GM13976 (cell line): ENCODE measurements at places on chromosomes 11 and 22.
A peak's percentile ranks its signal among the peaks of the same experiment; 100 is the strongest.

DNA sequence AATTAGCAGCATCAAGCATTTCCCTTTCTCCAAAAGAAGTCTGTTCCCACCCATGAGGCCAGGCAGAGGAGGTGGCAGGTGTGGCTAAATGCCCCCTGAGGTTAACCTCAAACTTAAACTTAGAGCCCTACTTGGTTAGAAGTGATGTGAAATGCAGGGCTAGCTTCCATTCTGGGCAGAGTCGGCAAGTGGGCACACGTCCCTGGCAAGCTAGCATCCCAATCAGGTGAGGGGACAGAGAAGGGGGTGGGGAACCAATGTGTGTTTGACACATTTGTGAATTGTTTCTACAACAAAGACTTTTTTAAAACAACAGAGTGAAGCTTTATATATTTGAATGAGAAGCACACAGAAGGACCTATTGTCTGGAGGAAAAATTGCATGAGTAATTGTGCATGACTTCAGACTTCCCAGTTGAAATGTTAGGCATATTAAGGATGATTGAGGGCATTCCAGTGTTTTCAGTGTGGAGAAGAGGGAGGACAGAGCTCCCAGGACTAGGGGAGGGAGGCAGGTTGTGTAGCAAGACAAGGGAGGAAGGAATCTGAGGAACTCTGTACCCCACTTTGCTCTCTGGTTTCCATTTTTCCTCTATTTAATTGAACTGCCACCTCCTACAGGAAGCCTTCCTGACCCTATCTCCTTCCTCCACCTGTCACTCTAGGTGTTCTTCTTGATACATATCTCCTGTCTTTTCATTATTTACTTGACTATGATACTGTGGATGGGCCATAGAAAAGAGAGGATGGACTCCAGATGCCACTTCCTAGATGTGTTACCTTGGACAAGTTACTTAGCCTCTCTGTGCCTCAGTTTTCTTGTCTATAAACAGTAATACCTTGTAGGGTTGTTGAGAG is 83.3 kb upstream of the PICALM start:
- no peak for DNase-seq

- DNase-seq = no peak
Measured at GRCh38 chr11:75815345-75816168, 547 bp downstream of the UVRAG start.

DNA sequence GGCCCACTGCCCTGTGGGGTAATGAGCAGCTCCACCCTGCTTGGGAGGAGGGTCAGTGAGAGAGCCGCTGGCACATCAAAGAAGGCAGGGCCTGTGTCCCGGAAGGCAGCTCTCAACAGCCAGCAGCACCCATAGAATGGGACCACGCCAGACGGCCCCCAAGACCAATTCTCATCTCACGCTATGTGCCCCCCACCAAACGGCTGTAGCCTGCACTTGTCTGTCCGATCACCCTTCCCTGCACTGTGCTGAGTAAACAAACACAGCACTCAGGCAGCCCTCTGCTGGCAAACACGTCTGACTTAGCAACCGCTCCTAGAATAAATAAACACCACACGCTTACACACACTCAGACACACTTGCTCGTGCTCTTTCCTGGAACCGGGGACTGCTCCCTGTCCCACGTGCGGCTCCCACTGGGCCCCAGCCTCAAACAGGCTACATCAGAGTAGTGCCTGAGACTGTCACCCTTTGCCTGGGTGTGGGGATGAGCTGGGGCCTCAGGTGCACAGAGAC is 53.2 kb upstream of the CDON start:
- DNase-seq = no peak

GRCh38 chr22:25334162-25334490 is 114.7 kb downstream of the CRYBB2 start:
- peak; percentile 63 for DNase-seq

- DNase-seq = no peak
Measured at GRCh38 chr22:49040111-49040510, 787.6 kb downstream of the BRD1 start.

DNA sequence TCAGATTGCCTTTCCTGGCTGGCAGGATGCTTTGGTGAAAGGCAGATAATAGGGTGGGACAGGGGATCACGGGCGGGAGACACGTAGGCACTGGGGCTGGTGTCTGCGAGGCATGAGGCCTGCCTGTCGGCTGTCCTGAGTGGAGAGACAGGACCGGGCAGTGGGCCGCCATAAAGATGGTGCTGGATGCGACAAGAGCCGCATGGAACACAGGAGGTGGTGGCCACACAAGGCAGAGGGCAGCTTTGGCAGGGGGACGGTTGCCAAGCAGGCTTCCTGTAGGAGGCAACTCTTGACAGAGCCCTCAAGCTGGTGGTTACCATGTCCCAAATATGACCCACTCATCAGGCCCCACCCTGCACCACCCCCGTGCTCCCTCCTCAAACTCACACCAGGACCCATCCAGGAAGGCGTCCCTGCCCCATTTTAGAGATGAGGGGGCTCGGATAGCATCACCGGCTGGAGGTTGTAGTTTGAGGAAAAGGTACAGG is 4.9 kb upstream of the PPARA start:
- DNase-seq = no peak

GRCh38 chr11:46149826-46150225 is 28.6 kb upstream of the PHF21A start:
- DNase-seq = no peak

DNA sequence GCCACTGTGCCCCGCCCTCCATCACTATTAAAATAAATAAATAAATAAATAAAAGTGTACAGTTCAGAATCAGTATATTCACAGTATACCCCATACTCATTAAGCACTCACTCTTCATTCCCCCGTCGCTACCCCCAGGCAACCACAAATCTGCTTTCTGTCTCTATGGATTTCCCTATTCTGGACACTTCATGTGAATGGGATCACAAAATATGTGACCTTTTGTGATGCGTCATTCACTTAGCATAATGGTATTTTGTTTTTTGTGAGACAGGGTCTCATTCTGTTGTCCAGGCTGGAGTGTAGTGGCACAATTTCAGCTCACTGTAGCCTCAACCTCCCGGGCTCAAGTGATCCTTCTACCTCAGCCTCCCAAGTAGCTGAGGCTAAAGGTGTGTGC is 52.8 kb downstream of the RBX1 start:
- DNase-seq = no peak

DNA sequence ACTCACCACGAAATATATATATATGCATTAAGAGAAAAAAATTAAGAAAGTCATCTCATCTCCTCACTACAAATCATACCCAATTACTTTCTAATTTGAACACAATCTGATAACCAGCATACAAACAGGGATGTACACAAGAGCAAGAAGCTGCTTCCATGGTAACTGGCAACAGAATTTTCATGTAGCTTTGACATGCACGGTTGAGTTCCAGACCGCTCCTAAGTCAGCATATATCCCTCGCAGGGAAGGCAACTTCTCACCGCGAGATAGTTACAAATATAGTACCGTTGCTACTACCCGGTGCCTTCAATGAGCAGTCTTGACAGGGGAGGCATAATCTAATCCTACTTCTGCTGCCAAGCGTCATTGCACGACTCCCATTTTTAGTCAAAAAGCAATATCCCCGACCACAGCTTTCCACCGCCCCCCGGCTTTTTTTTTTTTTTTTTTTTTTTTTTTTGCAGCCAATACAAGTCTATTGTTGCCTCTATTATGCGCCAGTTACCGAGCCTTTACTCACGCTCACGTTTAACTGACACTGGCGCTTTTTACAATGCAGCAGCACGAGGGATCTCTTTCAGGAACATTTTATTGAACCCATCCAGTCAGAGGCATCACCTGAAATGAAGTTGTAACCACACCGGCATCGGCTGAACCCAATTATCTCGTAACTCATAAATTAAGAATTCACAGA is 2.2 kb downstream of the CADM1 start:
- DNase-seq = peak; percentile 13

GRCh38 chr22:45636683-45637082 is 35.0 kb upstream of the ATXN10 start:
- no peak for DNase-seq

DNA sequence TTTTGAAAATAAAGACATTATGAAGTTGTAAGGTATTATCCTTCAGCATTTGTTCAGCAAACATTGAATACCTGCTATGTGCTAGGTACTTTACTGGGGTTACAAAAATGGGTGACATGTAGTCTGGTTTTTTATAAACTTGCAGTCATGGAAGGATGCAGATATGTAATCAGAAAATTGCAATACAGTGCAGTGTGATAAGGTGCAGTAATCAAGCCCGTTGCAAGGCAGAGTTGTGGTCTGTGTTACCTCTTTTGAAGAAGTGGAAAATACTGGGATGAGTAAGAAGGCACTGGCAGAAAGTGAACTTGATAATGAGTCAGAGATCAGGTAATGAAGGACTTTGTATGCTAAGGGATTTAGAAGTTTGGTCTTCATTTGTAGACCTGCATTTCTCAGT is 8.1 kb downstream of the FBXO7 start:
- no peak for DNase-seq

DNA sequence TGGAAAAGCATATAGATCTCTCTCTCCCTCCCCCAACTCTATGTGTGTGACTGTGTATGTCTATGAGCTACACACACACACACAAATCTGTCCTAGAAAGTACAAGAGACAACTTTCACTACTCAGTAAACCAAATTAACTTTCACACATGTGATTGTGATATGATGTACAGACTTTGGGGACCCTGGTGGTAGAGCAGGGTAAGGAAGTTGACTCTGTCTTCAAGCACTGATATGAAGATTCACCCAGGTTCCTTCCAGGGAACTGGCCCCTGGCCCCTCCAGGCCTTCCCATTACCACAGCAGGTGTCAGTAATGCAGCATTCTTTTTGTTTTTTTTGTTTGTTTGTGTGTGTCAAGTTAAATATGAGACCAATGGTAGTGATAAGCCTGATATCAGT is 66.1 kb upstream of the PTH start:
- no peak for DNase-seq

DNA sequence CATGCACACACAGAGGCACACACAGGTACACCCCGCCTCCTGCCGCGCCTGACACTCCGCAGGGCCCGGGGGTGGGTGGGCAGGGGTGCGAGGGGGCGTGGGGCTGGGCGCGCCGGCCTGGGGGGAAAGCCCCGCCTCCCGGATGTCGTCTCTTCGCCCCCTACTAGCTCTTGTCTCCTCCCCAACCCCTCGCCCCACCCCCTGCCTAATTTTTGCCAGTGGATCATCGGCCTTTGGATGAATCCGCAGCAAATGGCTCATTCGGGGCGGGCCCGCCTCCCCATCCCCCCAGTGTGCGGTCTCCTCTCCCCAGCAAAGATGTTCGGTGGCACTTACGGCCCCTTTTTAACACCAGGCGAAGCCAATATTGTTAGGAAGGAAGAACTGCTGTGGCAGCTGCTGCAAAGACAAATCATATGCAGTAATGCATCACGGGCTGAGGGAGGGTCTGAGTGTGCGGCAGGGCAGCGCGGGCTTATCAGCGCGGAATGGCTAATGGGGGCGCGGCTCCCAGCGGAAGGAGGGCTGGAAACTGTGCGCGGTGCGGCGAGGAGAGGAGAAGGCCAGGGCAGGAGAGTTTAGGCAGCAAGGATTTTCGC is 13.4 kb upstream of the NECTIN1 start:
- DNase-seq = no peak

GRCh38 chr22:26632422-26633155 is 10.8 kb downstream of the CRYBA4 start:
- DNase-seq = no peak

DNA sequence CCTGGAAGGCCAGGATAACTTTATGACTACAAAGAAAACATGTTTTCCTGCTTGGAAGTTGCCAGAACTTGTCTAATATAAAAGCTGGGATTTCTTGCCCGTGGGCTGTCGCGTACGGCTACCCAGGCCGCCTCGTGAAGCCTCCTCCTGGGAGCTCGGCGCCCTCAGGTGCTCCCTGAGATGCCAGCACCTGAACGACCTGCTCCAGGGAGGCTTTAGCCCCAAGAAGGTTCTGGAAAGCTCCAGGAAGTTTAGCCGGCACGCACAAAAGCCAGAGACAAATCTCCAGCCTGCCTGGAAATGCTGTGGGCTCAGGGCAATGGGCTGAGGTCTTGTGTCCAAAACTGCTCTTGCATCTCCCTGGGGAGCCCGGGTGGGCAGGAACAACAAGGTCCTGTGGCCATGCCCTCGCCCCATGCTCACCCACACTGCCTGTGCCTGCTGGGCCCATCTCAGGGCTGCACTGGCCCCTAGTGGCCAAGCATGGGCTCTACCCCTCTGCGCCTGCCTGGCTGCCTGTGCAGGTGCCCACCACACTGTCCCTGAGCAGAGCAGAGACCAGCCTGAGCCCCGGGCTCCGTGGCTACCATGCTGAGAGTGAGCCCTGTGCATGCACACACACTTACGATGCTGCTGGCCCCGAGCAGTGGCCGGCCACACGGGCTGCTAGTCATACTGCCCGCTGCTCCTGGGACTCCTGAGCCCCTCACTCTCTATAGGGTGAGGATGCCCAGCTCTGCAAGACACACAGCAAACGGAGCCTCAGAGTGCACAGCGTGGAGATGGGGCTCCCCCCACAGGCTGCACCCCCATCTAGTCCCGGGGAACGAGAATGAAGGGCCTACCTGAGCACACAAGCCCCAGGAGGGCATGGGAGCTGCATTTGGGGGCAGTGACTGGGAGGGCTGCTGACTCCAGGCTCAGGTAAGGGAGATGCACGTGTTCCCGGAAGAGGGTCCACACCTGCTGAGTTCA is 4.9 kb upstream of the CELSR1 start:
- DNase-seq = peak; percentile 95

GRCh38 chr11:6991227-6991626 is 28.9 kb downstream of the ZNF214 start:
- DNase-seq = no peak

DNA sequence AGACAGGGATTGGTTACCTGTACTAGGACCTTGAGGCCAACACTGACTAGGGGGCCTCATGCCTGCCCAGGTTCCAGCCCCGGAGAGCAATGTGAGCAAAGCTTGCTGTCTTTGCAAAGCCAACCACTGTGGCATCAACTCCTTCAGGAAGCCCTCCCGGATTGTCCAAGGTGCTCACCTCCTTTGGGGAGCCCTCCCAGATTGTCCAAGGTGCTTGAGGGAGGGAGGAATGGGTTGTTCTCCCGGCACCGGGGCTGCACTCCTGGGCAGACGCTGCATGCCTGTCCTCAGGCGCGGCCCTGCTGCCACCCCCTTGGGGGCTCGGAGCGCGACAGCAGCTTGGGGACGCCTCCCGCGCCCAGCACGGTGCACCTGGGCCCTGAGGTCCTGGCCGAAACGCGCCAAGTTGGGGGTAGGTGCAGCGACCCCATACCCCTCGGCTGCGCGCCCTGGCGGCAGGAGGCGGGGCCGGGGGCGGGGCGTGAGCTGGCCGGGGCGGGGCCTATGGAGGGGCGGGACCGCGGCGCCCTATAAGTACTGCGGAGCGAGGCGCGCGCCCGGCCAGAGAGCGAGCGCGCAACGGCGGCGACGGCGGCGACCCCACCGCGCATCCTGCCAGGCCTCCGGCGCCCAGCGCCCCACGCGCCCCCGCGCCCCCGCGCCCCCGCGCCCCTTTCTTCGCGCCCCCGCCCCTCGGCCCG is at the start of gene CD81:
Gene CD81 (plus strand): TSS at position 560 of the 701 bp plus-strand sequence. CDS start 240 bp downstream, outside the sequence.
- DNase-seq = peak; percentile 94

DNA sequence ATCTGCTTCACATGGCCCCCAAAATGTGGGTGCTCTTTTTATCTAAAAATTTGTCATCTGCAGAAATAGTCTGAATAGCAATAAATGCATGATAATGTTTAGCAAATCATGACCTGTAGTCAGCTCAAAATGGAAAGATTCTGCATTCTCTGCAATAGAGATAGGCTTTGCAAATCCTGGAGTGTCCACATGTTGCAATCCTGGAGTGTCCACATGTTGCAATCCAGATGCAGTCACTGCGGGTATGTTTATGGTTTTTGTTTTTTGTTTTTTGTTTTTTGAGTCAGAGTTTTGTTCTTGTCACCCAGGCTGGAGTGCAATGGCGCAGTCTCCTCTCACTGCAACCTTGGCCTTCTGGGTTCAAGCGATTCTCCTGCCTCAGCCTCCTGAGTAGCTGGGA is 20.2 kb upstream of the LRRC32 start:
- no peak for DNase-seq
